ENCODE measurements at places on chromosomes 16 and 17.

- no peak for DNase-seq
These were observed 26.8 kb downstream of the GNA13 start for GRCh38 chr17:65029605-65030336.

DNA sequence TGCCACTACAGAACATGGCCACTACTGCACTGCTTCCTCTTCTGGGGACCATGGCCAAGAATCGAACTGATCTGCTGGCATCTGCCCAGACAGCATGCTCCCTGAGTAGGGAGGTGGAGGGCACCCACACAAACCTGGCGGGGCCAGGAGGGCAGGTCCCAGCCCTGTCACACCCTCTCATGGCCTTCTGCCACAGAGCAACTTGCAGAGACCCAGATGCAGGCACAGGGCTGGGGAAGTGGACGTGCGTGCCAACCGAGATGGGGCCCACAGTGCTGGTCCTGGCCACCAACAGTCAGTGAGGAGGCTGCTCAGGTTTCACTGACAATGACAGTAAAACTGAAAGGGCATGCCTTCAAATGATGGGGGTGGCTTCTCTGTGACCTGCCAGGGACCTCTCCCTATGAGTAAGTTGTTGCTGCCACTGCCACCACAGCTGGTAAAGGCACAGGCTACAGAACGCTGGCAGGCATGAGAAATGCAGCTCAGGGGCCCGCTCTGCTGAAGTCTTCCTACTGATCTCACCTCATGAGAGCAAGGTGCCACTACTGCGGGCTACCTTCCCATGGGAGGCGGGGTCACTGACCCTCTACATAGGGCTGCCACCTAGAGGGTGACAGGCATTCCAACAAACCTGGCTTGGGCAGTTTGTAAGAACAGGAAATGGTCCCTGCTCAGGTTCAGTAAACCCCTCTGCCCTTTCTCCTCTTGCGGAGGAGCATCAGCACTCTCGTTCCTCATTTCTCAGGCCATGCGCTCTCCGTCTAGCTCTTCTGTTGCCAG is 15.5 kb downstream of the HIC1 start:
- DNase-seq, result no peak

DNA sequence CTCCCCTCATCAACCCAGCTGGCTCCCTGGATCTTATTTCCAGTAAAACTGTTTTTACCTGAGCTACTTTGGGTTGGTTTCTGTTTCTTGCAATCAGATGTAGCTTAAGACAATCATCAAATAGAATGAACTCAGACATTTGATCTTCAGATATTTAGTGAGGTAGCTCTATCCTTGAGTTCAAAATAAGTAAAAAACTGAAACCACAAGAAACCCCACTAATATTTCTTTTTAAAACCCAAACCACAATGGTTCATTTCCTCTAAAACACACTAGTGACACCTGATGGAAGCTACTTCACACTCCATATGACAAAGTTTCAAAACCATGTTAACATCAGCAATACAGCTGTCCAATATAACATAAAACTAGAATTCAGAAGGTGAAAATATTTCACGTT is 37.8 kb downstream of the CACNG1 start:
- DNase-seq, result no peak

DNA sequence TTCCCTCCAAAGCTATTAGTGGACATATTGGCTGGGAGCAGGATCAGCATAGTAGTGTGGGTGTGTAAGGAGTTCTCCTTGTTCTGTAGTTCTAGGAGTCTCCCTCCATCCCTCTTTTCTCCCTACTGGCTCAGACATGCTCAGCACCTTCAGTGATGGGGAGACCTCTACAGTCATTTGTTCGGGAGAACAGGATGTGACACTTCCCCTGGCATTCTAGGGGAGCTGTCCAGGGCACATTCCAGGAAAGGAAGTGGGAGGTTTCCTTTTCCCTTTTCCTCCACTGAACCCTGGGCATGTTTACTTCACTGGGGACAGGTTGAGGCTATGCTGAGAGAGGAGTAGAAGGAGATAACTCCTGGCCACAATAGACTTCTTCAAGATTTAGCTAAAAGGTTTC is 86.5 kb downstream of the MYH13 start:
- no peak for DNase-seq

GRCh38 chr16:65827231-65827630 is 539.3 kb upstream of the CDH5 start:
- no peak for DNase-seq
